H7 (cell line): ENCODE measurements at places on chromosomes 7 and 10.

DNA sequence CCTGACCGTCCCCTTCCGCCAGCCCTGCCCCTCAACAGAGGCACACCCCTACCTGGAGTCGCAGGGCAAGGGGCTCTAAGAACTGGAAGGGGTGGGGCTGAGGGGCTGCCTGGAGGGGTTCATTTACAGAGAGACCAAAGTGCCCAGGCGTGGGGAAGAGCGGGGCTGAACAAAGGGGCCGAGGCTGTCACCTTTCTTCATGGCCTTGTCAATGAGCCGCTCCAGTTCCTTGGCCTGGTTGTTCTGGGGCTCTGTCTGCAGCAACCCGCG lies 2.3 kb upstream of the CLDN15 start:
- DNase-seq: peak; percentile 34

- DNase-seq: no peak
Measured at GRCh38 chr7:78406531-78406930, 608.0 kb downstream of the PHTF2 start.

DNA sequence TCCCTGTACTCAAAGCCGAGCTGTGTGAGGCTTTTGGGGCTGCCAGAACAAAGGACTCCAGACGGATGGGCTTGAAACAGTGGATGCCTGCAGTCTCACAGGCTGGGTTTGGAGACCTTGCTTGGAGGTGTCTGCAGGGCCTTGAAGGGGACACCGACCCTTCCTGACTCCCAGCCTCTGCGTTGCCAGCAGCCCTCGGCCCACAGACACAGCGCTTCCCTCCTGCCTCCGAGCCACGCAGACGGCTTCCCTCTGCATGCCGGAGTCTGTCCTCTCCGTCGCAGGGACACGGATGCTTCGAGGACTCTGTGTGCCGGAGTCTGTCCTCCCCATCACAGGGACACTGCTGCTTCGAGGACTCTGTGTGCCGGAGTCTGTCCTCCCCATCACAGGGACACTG lies 524.7 kb downstream of the DNAJB6 start:
- no peak for DNase-seq

DNA sequence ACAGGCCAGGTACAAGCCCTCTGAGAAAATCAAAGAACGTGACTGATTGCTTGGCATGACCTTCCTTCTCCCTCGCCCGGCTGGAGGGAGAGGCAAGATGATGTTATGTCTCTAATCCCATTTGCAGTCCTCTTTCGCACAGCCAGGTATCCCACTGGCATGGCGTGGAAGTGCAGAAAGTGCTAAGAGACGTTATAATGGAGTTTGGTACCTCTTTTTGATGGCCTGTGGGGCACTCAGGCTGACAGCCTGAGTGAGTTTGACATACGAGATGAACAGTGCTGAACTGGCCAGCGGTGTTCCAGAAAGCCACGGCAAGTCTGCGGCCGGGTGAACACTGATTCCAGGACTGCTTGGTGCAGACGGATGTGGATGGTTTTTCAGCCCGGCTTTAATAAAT lies 241.6 kb downstream of the RAB11FIP2 start:
- DNase-seq: no peak

DNA sequence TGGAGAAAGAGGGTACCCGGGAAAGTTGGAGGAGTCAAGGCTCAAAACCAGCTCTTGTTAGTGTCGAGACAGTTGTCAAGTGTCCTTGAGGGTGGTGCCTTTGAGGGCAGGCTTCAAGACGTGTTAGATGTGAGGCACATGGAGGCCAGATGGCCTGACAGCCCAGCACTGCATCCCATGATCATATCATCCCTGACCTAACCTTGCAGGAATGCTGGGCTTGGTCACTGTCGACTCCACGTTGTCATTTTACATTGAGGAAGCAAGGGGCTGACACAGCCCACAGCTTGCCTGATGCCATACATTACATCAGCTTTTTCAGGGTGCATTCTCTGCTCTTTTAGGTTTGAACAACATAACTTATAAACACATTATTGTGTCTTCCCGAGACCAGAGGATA lies 114.1 kb downstream of the ABCA13 start:
- DNase-seq: no peak

DNA sequence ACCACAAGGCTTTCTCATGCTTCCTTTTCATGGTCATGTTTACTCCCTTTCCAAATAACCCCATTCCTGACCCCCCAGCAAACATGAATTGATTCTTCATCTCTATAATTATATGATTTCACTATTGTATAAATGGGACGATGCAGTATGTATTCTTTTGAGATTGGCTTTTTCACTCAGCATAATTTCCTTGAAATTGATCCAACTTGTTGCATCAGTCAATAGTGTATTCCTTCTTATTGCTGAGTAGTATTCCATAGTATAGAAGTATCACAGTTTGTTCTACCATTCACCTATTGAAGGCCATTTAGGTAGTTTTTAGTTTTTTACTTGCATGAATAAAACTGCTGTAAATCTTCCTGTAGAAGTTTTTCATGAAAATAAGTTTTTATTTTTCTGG lies 264.7 kb downstream of the BAMBI start:
- DNase-seq: no peak

GRCh38 chr10:33241351-33241750 lies 93.1 kb downstream of the NRP1 start:
- DNase-seq: no peak

- no peak for DNase-seq
Measured at GRCh38 chr10:27356738-27357137, 116.1 kb upstream of the ACBD5 start.

GRCh38 chr7:103574576-103574975 lies 128.6 kb upstream of the SLC26A5 start:
- DNase-seq: no peak

GRCh38 chr10:71667387-71667752 lies 52.2 kb downstream of the C10orf105 start:
- no peak for DNase-seq

GRCh38 chr7:142385491-142386340 lies 127.9 kb upstream of the PRSS58 start:
- DNase-seq: peak; percentile 49

DNA sequence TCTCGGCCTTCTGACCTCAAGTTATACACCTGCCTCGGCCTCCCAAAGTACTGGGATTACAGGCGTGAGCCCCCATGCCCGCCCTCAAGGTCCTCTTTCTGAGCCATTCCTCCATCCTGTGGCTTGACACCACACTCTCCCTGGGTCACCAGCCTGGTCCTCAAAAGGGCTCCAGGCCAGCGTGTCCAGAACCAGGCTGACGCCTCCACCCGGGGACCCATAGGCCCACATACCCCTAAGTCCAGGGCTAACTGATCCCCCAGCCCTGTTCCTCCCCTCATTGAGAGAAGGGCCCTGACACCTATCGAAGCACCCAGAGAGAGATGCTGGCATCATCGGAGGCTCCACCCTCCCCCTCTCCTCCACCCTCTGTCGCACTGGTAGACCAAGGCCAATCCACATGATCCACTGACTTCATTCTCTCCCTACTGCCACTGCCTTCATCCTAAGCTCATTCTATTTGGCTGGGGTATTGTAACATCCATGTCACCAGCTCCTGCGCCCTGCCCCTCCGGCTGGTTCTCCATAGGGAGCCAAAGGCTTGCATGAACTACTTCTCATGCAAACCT lies 46.7 kb downstream of the TMEM270 start:
- peak; percentile 42 for DNase-seq

DNA sequence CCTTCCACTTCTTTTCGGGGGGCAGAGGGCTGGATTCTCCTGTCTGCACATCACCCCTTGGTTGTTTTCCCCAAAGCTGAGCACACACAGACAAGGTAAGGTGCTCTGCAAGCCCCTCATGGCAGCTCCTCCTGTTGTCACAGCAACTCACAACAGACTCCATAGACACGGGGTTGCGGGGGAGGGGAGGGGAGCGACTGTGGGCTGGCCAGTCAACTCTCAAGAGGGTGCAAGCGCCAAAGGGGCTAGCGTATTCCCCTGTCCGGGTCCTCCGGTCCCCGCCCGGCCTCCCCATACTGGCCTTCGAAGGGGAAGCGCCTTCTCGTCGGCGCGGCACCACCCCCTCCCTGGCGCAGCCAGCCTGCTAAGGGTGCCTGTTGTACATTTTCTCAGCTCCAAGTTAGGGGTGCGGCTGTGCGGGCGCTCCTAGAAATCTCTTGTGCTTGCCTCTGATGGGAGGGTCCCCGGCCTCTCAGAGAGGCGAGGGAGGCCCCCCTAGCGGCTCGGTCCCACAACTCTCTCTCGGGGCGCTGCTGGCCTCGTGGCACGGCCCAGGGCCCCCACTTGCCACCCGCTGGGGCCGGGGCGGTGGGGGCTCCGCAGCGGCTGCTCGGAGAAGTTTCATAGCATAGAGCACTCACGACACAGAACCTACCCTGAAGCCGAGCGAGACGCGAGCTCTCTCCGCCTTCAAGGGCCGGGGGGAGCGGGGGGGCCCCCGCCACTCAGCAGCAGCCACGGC lies 498 bp downstream of the RHOBTB1 start:
- peak; percentile 74 for DNase-seq

DNA sequence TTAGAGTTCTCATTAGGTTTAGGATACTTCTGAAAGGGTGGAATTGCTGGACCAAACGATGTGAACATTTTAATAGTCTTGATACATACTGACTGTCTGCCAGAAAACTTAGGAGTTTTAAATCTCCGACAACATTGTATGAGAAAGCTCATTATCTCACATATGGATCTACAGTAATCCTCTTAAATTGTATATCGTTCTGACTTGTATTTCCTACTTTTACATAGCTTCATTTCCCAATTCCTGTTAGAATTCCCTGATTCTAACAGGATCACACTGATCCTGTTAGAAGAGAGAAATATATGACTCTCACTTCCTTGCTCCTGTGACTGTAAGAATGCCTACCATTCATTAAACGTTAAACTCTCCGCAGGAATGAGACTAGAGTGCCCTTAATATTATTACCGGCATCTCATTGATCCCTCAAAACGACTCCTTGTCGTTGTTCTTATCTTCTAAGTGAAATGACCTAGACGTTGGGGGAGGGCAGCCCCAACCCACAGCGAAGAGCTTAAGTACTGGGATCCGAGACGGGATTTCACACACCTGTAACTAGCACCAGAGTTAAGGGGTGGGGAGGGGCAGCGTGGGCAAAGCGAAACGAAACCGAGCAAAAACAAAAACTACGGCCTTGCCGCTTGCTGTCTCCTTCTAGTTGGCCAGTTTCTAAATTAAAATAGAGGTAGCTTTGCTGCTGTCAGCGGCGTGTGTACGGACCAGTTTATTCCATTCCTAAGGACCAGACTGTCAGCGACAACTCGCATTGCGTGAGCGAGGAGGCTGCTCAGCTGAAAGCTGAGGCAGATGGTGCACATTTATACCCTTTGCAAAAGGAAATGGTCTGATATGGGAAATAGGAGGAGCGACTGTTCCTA lies 678 bp upstream of the TMEM106B start:
- DNase-seq: peak; percentile 3

GRCh38 chr10:22550732-22551131 lies 163.6 kb downstream of the PIP4K2A start:
- peak; percentile 86 for DNase-seq

- DNase-seq: no peak
Measured at GRCh38 chr10:18352175-18352574, 212.0 kb downstream of the CACNB2 start.

DNA sequence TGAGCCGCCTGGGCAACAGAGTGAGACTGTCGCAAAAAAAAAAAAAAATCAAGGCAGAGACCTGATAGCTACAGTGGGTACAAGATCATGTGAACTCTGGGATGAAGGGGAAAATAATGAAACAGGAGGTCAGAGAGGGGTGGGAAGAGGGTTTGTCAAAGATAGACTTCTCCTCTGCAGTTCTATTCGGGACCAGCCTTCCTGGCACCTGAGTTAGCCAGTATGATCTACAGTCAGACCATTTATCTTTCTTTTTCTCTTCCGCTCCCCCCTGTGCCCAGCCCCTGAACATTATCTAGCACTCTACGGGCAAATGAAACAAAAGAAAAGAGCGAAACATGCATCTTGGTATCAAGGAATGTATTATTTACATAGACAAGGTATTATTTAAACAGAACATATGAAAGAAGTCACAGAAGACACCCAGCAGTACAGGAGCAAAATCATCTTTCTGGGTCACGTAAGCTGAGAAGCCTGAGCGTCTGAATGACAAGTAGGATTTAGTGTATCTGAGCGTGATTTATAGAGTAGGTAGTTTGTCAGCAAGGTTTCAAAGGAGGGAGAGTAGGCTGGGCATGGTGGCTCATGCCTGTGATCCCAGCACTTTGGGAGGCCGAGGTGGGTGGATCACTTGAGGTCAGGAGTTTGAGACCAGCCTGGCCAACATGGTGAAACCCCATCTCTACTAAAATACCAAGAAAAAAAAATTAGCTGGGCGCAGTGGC lies 109.0 kb downstream of the PRKCQ start:
- DNase-seq: no peak

- no peak for DNase-seq
Measured at GRCh38 chr10:20890009-20890408, 7.1 kb downstream of the NEBL start.

DNA sequence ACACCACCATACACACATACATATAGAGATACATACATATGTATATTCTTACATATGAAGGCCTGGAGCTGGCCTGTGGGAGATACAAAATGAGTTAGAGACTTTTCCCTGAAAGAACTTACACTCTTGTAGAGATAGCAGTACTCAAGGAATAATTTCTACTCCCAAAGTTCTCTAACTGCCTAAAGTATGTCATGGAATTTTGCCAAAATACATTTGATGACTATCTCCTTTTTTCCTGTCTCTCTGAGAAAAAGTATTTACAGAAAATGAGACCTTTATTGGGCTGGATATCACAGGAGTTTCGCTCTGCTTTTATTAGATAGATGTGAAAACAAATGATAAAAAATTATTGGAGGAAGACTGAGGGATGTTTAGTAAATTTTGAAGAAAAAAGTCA lies 220.1 kb downstream of the POU6F2 start:
- DNase-seq: no peak

- no peak for DNase-seq
Measured at GRCh38 chr10:57188846-57189245, 827.8 kb upstream of the ZWINT start.

DNA sequence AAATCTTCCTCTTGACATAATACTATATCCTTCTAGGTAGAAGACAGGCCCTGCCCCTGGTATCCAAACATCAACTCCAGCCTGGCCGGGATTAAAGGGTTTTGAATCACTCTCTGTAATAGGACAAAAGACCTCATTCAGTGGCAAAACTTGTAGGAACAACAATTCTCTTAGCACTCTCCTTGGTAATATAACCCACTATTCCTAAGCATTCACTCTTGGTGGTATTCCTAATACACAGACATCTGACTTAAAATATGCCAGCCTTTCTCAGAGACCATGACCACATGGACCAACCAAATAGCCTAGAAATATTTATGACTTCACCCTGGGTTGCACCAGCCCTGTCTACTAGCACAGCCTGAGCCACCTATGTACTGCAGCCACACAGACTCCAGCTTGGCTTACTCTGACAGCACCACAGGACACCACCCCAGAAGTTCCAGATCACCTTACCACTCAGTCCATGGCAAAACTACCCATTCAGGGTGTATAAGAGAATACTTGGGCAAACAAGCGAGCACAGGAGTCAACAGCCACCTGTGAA lies 244.9 kb upstream of the NEBL start:
- DNase-seq: no peak

DNA sequence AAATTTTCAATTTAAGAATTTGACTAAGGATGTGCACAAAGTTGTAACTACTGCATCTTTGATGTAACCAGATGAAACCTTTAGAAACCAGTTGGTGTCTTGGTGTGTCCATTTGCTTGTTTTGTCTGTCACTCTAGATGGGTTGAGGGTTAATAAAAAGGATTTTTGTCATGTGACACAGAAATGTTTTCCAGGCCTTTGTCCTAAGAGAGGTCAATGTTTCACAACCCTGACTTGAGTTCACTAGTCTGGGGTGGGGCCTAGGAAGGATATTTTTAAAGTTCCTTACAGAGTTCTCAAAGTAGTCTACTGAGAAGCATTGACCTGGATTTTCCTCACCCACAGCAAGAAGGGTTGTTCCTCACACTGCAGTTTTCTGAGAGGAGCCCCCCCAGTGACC lies 90.3 kb downstream of the HERPUD2 start:
- DNase-seq: no peak
